ENCODE measurements at places on chromosomes 7 and 10.

- DNase-seq = no peak
Measured at GRCh38 chr10:99537086-99537988, 4.6 kb downstream of the NKX2-3 start.

- no peak for DNase-seq
Measured at GRCh38 chr10:50561816-50562215, 61.9 kb downstream of the SGMS1 start.

GRCh38 chr7:112207765-112208164 lies 1.3 kb downstream of the ZNF277 start:
- no peak for DNase-seq

DNA sequence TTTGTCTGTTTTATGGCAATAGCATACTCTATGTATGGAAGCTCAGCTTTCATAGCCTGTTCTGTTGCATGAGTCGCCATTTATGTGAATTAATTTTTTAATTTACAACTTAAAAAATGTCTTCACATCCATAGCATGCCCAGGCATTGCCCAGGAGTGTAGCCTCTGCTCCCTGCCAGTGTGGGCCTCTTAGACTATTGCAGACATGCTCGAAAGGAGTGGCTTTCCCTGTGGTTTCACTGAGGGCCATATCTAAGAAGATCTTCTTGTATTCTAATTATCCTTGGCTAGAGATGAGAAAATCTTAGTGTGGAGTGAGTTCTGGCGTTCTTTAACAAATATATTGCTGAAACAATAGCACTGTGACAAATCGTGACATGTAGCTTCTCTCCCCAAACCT lies 35.3 kb downstream of the PCBD1 start:
- no peak for DNase-seq
